PC-3 (cell line): ENCODE measurements at places on chromosomes 12 and 14. TPM values are rescaled to one million over a fixed set of nuclear protein-coding genes. Genes with fewer than 3 reads are reported as not detected.

DNA sequence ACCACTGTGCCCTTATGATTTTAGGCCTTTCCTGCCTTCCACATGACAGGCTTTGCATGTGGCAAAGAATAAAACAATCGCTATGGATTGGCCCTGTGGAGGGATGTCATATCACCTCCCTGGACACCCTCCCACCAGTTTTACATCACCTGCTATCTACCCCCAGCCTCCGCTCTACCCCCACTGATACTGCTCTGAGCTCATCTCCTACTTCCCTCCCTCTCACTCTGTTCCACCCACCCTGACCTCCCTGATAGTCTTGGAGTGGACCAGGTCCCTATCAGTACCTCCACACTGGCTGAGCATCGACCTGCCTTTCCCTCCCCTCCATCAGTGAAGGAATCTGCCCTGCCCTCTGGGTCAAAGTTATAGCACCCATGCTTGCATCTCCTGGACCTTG is 91.8 kb upstream of the FOXN3 start:
- DNase-seq = no peak
- peaks cover 28% of the 10 kb centered on the region for H3K4me1 ChIP-seq
- H3K27ac ChIP-seq = peak overlapping the region; percentile 96; the same call in 1 of the 2 replicates
- no peaks in the 10 kb centered on the region for H3K27me3 ChIP-seq

Gene OR4K17
- total RNA-seq = not detected in 2 replicates

- no peak for DNase-seq
- no peaks in the 10 kb centered on the region for H3K27me3 ChIP-seq
- H3K36me3 ChIP-seq = no peaks in the 10 kb centered on the region
- H3K27ac ChIP-seq = no peak overlapping the region
Observed at GRCh38 chr12:69932154-69932553, 107.1 kb downstream of the MYRFL start.

Gene CLECL1
- not detected in 2 replicates for total RNA-seq

DNA sequence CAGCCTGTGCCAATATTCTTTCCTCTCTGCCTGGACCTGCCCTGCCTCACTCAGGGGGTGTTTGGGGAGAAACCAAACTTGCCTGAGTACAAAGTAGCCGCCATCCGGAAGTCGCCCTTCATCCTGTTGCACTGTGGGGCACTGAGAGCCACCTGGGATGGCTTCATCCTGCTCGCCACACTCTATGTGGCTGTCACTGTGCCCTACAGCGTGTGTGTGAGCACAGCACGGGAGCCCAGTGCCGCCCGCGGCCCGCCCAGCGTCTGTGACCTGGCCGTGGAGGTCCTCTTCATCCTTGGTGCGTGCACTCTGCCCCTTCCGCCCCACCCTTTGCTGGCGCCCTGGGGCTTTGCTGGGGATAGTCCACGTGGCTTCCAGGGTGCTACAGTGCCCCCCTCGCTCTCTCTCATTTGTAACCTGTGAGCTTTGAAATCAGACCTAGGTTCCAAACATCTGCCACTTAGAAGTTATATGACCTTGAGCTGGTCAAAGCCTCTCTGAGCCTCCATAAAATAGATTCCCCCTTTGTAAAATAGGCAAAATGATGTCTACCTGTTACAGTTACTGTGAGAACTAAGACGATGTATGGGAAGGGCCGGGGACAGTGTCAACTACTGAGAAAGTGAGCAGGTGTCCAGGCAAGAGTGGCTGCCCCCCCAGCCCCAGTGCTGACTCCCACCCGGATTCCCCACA is 4.5 kb downstream of the KCNH3 start:
- no peak overlapping the region for H3K4me3 ChIP-seq
- H3K27me3 ChIP-seq = 0 out of 2 replicates have a peak, but pooled peaks cover 3% of the 10 kb centered on the region
- H3K36me3 ChIP-seq = no peaks in the 10 kb centered on the region
- peaks cover 12% of the 10 kb centered on the region for H3K4me1 ChIP-seq
- H3K27ac ChIP-seq = no peak overlapping the region

GRCh38 chr12:8829621-8830020 is 7.2 kb downstream of the A2ML1 start:
- no peak for DNase-seq
- H3K27ac ChIP-seq = no peak overlapping the region
- H3K4me1 ChIP-seq = no peaks in the 10 kb centered on the region
- no peak overlapping the region for H3K4me3 ChIP-seq
- no peaks in the 10 kb centered on the region for H3K27me3 ChIP-seq

GRCh38 chr14:58812050-58812910 is 174.5 kb downstream of the DACT1 start:
- no peak overlapping the region for H3K27ac ChIP-seq
- no peaks in the 10 kb centered on the region for H3K36me3 ChIP-seq
- peaks cover 7% of the 10 kb centered on the region for H3K4me1 ChIP-seq
- peaks cover 51% of the 10 kb centered on the region for H3K27me3 ChIP-seq

DNA sequence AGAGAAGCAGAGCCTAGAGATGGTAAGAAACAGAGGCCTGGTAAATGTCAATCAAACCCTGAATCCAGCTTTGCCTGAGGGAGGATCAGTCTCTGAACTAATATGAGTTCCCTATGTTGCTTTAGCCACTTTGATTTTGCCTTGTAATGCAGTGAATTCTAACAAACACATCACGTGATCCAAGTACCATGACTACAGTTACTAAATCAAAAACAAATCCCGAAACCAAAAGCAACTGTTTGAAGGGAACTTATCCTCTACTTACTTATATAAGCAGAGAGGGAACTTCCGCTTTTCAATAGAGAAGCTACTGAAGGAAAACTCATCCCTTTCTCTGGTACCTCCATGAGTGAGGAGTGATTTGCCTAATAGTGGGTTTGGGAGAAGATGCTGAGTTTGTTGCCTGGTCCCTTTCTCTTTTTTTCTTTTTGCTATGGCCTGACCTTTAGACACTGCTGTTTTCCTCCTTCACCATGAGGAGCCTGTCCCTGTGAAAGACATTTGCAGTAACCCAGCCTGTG is 7.7 kb upstream of the PPTC7 start:
- H3K4me1 ChIP-seq = no peaks in the 10 kb centered on the region
- no peaks in the 10 kb centered on the region for H3K27me3 ChIP-seq
- H3K4me3 ChIP-seq = no peak overlapping the region
- H3K27ac ChIP-seq = no peak overlapping the region

Gene AKAP6
- 1.5 and 2.8 TPM in 2 replicates for total RNA-seq

GRCh38 chr14:99899578-99900178 is 106.5 kb downstream of the EML1 start:
- H3K27ac ChIP-seq = no peak overlapping the region
- H3K4me3 ChIP-seq = no peak overlapping the region
- no peaks in the 10 kb centered on the region for H3K36me3 ChIP-seq
- no peaks in the 10 kb centered on the region for H3K4me1 ChIP-seq
- peak; percentile 66 for DNase-seq

GRCh38 chr14:93220509-93220908 is 13.5 kb downstream of the UBR7 start:
- no peak overlapping the region for H3K4me3 ChIP-seq
- H3K36me3 ChIP-seq = peaks cover 11% of the 10 kb centered on the region; the same call in 1 of the 2 replicates
- H3K27ac ChIP-seq = no peak overlapping the region
